ENCODE measurements at places on chromosomes 7 and 10.
A peak's percentile ranks its signal among the peaks of the same experiment; 100 is the strongest.

DNA sequence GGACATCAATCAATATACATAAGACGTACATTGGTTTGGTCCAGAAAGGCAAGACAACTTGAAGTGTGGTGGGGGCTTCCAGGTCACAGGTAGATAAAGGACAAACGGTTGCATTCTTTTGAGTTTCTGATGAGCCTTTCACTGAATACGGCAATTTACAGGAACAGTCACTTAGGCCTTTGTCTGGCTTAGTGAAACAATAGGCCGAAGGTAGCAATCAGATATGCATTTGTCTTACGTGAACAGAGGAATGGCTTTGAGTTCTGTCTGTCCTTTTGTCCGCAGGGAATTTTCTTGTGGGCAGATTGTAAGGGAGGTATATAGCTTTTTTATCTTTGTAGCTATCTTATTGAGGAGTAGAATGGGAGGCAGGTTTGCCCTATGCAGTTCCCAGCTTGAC, 10.8 kb upstream of the STN1 start:
- DNase-seq, result peak; percentile 36

- peak; percentile 65 for DNase-seq
Observed at GRCh38 chr7:72335561-72336381, 76.4 kb downstream of the CALN1 start.

DNA sequence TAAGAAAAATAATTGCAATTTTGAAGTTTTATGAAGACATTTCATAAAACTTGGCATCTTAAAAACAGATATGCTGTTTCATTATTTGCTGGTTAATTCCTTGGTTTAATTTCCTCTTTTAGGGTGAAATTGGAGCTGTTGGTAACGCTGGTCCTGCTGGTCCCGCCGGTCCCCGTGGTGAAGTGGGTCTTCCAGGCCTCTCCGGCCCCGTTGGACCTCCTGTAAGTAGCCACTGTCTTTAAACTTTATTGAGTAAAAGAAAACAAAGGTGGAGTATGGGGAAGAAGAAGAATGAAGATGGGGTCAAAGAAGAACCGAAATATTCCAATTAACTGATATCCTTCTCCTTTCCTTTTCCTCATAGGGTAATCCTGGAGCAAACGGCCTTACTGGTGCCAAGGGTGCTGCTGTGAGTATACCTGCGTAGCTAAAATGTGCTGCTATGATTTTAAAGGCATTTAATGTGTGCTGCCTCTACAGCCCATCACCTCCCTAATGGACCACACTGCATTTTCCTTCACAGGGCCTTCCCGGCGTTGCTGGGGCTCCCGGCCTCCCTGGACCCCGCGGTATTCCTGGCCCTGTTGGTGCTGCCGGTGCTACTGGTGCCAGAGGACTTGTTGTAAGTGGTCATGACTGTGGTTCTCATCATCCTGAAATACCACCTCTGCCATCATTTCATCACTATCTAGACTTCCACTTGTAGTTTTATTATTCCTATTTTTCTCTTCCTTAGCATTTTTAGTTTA, 14.7 kb downstream of the COL1A2 start:
- DNase-seq, result no peak

DNA sequence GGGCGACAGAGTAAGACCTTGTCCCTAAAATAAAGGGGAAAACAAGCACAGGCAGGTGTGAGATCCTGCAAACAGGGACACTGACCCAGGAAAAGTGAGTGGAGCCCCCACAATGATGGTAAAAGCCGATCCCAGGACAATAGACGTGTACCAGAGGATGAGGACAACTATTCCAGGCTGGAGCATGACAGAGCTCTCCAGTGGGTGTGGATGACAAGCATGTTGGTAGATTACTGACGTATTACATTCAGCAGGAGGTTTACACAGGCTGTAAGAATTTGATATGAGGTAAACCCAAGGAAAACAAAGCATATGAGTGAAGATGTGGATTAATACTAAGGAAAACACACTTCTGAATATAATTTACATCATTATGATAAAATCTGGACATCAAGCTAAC, 27.8 kb upstream of the SMURF1 start:
- no peak for DNase-seq

DNA sequence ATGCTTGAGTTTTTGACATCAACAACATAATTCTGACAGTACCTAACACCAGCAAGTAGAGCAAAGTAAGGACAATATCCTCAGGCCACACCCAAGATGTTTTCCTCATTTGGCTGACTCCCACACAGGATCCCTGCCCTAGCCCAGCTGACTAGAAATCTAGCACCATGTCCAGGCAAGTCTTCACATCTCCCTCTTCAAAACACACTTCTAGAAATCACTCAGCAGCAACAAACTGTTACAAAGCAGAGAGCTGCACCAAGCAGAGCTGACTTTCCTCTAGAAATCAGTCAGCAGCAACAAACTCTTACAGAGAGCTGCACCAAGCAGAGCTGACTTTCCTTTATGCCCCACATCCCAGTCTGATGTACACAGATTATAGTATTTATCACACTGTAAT, 7.7 kb downstream of the TMEM168 start:
- no peak for DNase-seq

DNA sequence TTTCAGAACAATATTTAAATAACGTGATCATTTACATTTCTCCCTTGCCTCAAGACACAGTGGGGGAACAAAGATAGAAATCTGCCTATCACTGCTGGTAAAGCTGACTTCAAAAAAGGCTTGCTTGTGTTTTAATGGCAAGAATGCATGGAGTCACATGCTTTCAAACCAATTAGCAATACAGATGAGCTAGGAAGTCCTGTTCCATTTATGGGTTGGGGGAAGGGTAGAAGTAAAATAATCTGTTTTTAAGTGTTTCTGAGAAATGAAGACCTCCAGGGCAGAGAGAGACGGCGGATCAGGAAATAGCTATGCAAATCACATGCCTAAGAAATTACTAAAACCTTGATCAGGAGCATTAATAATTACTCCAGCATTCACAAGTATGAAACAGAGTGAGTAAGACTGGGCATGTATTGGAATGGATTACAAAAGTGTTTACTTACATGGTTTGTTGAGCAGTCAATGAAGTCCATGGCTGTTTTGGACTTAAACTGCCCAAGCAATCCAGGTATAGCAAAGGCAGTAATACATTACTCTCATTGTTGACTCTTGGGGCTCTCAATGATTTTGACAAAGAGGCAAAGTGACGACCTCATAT, 142.0 kb downstream of the ARID5B start:
- DNase-seq, result no peak

GRCh38 chr7:55157764-55158105, 138.9 kb downstream of the EGFR start:
- no peak for DNase-seq

- DNase-seq, result no peak
Observed at GRCh38 chr7:142372727-142373126, 114.9 kb upstream of the PRSS58 start.

GRCh38 chr7:157676001-157676400, 339.2 kb downstream of the DNAJB6 start:
- DNase-seq, result no peak

- peak; percentile 73 for DNase-seq
Observed at GRCh38 chr10:70903262-70903921, 15.0 kb upstream of the PCBD1 start.

- DNase-seq, result peak; percentile 15
Observed at GRCh38 chr7:24821045-24821753, 63.9 kb upstream of the GSDME start.

- DNase-seq, result no peak
Observed at GRCh38 chr10:48414778-48415177, 108.3 kb downstream of the MAPK8 start.

DNA sequence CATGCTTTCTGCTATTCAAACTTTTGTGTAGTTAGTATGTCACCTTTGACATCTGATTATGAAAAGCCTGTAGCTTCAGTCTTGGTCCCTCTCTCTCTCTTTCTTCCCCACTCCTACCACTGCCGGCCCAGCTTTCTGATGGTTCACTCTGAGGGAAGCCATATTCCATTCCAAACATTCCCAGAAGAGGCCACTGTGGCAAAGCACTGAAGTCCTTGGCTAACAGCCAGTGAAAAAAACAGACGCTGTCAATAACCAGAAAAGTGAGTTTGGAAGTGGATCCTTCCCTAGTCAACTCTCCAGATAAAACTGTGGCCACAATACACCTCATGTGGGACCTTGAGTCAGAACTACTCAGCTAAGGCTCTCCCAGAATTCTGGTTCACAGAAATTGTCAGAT, 950.7 kb upstream of the PHF14 start:
- DNase-seq, result peak; percentile 53

- DNase-seq, result no peak
Observed at GRCh38 chr7:118059209-118059608, 124.8 kb upstream of the LSM8 start.

- DNase-seq, result no peak
Observed at GRCh38 chr10:5400468-5401240, 4.0 kb downstream of the TUBAL3 start.

DNA sequence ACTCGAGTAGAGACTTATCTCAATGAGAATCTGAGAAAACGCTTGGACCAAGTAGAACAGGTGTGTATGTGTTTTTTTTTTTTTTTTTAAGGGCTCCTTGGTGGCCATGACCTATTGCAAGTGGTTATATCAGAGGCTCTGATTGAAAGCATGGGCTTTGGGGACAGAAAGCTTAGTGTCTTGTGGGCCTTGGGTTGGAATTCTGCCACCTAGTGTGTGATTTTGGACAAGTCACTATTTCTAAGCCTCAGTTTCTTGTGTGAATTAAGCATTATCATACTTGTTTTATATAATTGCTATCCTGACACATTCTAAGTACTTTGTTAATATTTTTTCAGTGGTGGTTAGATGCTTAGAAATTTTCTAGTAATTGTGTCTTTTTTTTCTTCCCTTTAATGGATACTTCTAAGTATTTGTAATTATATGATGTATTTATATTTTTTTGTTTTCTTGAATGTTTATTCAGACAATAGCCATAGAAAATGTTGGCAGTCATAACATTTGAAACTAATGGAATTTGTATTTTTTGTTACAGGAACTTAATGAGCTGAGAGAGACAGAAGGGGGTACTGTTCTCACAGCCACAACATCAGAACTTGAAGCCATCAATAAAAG, 33.1 kb downstream of the SMC3 start:
- DNase-seq, result peak; percentile 81

- no peak for DNase-seq
Observed at GRCh38 chr7:136229790-136230189, 252.6 kb upstream of the MTPN start.

DNA sequence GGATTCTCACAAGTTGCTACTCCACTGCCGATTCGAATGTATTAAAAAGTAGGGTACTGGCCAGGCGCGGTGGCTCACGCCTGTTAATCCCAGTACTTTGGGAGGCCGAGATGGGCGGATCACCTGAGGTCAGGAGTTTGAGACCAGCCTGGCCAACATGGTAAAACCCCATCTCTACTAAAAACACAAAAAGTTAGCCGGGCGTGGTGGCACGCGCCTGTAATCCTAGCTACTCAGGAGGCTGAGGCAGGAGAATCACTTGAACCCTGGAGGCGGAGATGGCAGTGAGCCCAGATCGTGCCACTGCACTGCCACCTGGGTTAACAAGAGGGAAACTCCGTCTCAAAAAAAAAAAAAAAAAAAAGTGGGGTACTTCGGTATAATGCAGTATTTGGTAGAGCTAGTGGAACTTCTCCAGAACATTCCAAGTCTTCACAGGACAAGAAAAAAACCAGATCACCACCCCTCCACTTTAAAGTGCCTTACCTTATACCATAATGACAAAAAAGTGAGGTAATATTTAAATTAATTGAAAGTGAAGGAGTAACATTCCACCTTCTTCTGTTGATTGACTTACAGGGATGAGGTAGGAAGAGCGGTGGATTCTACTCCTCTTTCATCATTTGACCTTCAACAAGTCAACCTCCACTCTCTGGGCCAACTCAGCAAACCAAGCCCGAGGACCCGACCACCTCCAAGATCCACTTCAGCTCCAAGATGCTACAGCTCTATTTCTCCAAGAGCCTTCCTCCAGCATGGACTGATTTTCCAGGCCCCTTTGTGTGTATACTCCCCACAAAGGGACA, 2.0 kb downstream of the BAZ1B start:
- peak; percentile 29 for DNase-seq

DNA sequence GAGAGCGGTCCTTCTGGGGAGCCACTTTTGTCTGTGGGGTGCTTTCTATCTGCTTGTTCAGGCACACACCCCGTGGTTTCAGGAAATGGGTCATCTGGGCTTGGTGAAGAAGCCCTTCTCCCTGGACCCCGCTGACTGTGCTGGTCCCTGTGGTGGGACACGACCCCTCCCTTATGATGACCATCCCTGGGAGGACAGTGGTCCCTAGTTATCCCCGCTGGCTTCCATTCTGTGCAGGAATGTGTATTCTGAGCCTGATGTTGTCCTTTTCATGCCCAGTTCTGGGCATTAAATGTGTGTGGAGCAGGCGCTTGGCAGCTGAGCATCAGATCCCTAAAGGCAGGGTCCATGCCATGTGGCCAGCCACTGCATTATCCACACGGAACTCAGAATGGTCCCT, 71.6 kb downstream of the TCERG1L start:
- no peak for DNase-seq

GRCh38 chr7:153320681-153321080, 561.1 kb downstream of the ACTR3B start:
- no peak for DNase-seq

DNA sequence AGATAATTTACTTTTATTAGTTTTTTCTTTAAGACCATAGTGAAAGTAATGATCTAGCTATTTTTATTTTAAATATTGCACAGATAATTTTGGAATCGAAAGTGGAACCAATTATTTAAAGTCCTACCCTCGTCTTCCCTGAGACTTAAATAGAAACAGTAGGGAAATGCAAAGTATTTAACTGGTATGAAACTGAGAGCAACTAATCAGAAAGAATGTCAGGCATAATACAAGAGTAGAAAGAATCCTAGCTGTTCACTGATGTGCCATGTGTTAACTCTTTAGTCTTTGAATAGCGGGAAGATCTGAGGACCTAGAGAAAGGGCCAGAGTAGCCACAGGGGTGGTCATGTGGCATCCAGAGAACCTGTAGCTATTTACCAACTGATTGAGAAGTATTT, 630.0 kb downstream of the NRG3 start:
- DNase-seq, result no peak

- DNase-seq, result no peak
Observed at GRCh38 chr7:12475362-12476063, 71.8 kb upstream of the VWDE start.

- no peak for DNase-seq
Observed at GRCh38 chr7:99499371-99499720, 735 bp downstream of the ZNF394 start.

GRCh38 chr10:73781548-73781878, 335 bp upstream of the CHCHD1 start:
- DNase-seq, result no peak

DNA sequence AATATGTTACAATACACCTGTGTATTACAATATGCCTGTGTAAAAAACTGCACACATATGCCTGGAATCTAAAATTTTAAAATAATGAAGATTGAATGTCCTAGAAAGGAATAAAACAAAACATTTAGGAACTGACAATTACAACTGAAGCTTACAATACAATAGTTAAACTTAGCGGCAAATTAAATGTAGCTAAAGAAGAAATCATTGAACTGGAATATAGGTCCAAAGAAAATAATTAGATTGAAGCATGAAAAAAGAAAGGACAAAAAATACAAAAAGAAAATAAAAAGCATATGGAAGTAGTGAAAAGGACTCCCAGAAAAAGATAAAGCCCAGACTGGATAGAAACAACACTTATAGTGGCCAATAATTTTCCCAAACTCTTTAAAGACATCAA, 38.4 kb downstream of the NPSR1 start:
- DNase-seq, result no peak
